ENCODE measurements at places on chromosomes 1 and 21.

DNA sequence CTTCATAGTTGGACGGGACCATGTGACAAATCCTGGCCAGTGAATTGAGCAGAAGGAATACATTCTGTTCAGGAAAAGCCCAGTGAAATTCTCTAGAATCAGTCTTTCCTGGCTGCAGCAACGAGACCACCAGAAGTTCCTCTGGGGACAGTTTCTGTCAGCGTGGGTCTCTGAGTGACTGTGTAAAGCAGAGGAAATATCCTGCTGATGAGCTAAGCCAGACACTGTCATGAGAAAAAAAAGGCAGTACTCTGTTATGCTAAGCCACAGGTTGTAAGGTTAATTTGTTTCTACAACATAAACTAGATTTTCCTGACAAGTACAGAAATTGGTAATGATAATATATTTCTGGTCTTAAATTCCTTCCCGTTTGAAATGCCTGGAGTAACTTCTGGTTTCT is 664.4 kb downstream of the LMO4 start:
- no peak for DNase-seq

- no peak for DNase-seq
These were observed 16.0 kb upstream of the ZNF496 start for GRCh38 chr1:247347477-247348222.

DNA sequence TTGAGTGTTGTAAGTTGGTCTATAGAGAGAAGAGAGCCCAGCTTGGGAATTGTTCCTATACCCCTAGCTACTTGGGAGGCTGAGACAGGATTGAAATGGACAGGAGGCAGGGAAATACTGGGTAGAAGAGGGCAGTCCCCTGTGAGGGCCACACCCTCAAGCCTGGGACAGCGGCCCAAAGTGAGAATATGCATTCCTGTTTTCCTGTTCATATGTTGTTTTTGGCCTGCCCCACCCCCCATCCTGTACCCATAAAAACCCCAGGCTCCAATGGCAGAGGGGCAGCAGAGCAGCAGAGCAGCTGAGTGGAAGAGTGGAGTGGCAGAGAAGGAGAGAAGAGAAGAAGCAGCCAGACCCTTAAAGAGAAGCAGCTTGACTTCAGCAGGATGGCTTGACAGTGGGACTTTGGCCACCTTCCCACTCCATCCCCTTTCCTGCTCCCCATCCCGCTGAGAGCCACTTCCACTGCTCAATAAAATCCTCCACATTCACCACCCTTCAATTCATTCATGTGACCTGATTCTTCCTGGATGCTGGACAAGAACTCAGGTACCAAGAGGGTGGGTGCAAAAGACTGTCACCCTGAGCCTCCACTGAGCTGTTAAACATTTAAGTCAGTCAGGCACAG is 70.6 kb upstream of the PUM1 start:
- no peak for DNase-seq

DNA sequence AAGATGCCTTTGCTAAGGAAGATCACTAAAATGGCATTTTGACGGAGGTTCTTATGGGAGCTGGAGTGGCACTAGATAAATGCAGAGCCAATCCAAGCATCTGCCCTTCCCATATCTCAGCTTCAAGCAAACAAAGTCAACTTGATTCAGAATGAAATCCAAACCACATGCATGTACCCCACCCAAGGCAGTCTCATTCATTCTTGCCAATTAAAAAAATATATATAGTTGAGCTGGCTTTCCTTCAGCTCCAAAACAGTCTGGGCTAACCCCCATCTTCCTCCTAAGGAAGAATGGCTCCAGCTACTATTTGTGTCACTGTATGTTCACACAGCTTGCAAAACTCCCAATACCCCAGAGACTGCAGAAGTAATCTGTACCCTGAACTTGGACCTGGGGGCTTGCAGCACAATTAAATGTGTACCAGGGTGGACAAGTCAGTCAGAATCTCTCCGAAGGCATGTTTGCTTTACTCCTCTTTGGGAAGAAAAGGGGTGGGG is 35.4 kb downstream of the GPR3 start:
- no peak for DNase-seq

GRCh38 chr21:41991659-41992058 is 18.5 kb downstream of the ZBTB21 start:
- DNase-seq, result no peak

- no peak for DNase-seq
These were observed 57.9 kb upstream of the SSBP3 start for GRCh38 chr1:54464031-54464476.

GRCh38 chr1:3821908-3822307 is 25.6 kb upstream of the LRRC47 start:
- DNase-seq, result no peak

- no peak for DNase-seq
These were observed 119.4 kb downstream of the SIPA1L2 start for GRCh38 chr1:232510367-232511110.

GRCh38 chr1:173224949-173225348 is 17.8 kb upstream of the TNFSF4 start:
- no peak for DNase-seq

DNA sequence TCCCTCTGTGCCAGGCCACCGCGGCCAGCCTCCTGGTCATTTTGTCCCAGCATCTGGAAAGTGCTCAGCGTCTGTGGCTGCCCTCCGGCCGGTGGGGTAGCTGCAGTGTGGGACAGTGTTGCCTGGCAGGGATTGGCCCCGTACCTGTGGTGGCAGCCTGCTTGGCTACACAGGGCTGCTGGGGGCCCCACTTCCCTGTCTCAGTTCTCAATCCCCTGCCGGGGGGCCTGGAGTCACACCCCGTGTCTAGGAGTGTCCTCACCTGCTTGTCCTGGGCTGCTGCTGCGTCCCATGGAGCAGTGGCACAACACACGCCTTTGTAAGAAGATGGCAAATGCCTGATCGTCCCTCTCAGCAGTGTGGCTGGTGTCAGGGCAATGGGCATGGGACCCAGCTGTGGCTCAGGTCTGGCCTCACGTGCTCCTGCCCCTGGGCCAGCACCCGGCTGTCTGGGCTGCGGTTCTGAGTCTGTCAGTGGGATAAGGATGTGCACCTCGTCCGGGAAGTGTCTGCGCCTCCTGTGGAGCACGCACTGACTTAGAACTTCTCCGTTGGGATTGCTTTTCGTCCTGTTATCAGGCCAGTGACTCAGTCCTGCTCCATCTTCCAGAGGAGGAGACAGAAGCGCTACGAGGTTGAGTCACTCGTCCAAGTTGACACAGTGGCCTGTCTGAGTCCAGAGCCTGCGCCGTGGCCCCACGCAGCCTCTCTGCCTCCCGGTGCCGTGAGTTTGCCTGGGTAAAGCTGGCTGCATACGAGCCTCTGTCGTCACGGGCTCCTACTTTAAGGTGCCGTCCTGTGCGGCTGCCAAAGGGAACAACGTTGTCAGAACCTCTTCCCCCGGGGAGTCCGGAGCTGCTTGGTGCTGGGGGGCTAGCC is 41.0 kb downstream of the CRYAA start:
- no peak for DNase-seq

- DNase-seq, result peak; percentile 71
These were observed 58.9 kb downstream of the VPS26C start for GRCh38 chr21:37208056-37208721.

DNA sequence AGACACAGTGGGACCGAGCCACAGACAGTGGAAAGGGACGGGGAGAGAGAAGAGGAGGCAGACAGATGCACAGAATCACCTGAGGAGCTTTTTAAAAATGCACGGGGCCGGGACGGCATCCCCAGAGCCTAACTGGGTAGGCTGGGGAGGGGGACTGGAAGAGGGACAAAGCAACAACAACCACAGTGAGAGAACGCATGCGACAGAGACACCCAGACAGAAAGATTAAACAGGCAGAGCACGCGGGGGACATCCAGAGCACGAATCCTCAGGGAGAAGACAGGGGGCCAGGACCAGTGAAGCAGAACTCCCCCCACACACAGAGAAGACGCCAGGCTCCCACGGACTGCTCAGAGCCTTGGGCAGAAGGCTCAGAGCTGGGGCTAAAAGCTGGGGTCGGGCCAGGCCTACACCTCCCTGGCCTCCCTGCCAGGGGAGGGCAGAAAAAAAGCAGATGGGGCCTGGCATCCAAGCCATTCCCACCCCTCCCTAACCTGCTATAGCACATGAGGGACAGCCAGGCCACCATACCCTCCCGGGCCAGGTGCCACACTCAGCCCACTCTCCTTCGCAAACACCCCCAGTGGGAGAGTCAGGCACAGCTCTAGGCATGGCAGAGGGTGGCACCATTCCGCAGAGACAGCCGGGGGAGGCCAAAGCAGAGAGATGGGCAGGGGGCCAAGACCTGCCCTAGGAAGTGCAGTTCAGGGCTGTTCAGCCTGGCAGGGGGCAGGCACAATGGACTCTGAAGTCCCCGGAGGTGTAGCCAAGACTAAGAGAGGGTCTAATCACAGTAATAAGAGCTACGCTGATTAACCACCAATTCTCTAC is 29.8 kb upstream of the COL16A1 start:
- no peak for DNase-seq

DNA sequence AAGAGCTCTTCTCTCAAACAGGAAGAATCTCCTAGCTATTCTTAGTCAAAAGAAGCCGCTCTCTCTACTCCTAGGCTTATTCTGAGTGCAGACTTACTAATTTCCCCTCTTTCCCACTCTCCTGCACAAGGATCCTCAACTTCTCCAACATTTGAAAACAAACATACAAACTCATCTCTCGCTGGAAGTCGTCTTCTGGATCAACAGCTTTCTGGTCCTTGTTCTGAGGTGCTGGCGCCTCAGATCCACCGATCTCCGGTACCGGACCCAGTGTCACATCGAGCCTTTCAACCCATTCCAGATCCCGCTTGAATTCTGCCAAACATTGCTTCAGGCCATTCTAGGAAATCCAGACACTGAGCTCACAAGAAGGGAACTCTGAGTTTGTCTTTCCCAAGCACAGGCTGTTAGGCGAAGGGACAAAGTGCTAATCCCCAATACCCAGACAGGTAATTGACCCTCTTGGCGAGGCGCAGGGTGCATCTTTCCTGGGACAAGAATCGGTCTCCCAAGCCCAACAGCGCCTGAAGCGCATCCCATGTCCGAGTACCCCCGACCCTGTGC is 696 bp downstream of the EBNA1BP2 start:
- DNase-seq, result no peak

GRCh38 chr1:225980005-225980836 is 18.9 kb downstream of the SDE2 start:
- no peak for DNase-seq

DNA sequence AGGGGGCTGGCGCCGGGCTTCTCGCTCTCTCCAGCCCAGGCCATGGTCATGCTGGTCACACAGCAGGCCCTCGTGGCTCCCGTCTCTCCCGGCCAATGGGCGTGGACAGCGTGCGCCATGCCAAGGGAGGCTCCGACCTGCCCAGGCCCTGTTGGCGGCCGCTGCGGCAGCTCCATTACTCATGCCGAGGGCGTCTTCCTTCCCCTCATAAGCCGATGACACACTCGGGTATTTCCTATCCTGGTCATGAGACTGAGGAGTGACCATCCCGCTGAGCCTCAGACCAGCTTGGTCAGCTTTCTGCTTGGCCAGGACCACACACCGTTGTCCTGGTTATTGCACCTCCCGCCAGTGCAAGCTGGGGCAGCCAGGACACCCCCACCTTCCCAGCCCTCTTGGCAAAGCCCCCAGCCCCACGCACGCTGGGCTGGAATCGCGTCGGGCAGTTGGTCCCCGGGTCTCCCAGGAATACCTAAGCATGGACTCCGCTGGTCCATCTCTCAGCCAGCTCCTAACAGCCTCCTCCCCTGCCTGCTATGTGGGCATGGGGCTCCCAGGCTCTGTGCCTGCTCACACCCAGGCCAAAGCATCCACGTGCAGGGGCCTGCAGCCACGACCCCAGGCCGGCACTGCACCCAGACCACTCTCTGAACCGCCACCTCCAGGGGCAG is 49.8 kb downstream of the ARHGEF16 start:
- DNase-seq, result no peak

GRCh38 chr1:93716941-93717368 is 35.3 kb upstream of the BCAR3 start:
- DNase-seq, result no peak

DNA sequence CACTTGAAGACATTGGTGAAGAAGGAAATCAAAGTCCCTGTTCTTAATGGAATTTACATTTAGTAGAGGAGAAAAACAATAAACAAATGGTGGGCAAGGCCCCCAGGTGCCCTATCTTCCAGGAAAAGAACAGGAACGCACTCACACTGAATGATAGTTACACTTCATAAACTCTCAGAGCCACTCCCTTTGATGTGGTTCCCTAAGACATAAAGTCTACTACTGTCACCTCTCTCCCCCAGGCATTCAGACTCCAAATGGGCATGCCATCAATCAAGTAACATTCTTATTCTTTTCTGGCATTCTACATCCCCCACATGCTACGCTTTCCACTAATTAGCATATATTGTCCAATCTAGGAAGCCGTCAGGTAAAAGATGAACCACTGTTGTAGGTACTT is 36.6 kb upstream of the PIGC start:
- no peak for DNase-seq

DNA sequence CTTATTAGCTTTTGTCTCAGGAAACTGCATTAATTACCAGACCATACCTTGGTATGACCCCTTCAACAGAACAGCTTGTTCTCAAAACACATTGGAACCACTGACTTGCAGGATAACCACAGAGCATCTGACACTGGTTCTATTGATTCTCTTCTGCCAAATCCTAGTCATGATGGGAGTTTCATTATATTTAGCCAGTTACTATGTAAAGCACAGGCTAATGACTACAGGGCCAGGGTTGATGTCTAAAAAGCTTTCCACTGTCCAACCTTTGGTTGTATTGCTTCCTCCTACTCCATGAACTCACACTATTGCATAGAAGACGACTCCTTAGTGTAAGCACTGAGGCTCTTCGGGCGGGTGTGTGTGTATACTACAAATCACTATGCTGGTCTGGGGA is 3.8 kb downstream of the STMN1 start:
- no peak for DNase-seq

GRCh38 chr21:43835050-43835449 is 30.0 kb upstream of the AGPAT3 start:
- no peak for DNase-seq

GRCh38 chr21:18382141-18382540 is 21.4 kb downstream of the TMPRSS15 start:
- DNase-seq, result no peak

DNA sequence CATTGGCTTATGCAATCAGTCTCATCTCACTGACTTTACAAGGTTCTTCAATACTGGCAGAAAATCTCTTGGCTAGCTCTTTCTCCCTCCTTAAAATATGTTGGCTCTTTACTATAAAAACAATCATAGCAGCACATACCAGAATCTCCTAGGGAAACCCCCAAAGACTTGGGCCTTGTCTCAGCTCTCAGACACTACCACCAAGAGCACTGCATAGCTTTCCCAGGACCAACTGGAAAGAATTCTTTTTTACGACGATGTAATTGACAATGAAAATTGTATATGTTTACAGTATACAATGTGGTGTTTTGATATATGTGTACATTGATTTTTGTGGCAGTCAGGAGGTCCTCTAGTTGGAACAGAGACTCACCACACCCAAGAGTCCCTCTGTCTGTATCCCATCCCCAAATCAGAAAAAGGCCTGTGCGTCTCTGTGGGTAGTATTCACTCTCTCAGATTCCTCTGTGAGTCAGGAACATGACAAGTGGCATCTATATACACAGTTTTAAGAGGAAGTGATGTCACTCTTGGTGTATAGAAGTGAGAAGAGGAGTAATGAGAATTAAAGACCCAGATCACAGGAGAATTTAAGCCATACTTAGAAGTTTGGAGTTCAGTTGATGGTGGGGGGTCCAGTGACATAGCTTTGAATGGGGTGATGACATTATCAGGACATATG is 21.1 kb downstream of the SMAP2 start:
- DNase-seq, result no peak

- no peak for DNase-seq
These were observed 101.2 kb downstream of the FASLG start for GRCh38 chr1:172760121-172760520.
